H4 (cell line): ENCODE measurements at places on chromosomes 4 and X.

DNA sequence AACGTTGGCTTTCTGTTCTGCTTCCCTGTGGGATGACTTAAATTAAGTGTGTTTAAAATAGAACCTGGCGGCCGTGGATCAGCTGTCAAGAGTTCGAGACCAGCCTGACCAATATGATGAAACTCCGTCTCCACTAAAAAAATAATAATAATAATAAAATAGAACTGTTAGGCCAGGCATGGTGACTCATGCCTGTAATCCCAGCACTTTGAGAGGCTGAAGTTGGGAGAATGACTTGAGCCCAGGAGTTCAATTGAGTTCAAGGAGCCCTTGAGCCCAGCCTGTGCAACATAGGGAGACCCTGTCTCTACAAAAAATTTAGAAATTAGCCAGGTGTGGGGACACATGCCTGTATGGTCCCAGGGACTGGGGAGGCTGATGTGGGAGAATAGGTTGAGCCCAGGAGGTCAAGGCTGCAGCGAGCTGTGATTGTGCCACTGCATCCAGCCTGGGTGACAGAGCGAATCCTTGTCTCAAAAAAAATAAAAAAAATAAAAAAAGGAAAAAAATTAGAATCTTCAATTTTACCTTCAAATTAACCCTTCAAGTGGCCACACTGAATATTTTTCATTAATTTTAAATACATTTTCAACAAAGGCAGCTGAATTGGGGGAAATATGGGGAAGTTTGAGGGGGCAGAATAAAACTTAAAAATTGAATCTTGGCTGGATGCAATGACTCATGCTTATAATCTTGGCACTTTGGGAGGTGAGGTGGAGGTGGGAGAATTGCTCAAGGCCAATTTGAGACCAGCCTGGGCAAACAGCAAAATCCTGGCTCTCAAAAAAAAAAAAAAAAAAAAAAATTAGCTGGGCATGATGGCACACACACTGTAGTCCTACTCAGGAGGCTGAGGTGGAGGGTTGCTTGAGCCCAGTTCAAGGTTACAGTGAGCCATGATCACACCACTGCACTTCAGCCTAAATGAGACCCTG lies 31.8 kb upstream of the HSD17B13 start:
- DNase-seq, result peak; percentile 10

DNA sequence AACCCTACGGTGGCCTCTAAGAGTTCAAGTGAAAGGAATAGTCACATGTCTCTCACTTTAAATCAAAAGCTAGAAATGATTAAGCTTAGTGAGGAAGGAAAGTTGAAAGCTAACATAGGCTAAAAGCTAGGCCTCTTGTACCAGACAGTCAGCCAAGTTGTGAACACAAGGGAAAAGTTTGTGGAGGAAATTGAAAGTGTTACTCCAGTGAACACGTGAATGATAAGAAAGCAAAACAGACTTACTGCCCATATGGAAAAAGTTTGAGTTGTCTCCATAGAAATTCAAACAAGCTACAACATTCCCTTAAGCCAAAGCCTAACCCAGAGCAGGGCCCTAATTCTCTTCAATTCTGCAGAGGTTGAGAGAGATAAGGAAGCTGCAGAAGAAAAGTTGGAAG lies 51.5 kb upstream of the RAB9B start:
- no peak for DNase-seq

- no peak for DNase-seq
Observed at GRCh38 chr4:78987683-78988082, 48.4 kb upstream of the PAQR3 start.

DNA sequence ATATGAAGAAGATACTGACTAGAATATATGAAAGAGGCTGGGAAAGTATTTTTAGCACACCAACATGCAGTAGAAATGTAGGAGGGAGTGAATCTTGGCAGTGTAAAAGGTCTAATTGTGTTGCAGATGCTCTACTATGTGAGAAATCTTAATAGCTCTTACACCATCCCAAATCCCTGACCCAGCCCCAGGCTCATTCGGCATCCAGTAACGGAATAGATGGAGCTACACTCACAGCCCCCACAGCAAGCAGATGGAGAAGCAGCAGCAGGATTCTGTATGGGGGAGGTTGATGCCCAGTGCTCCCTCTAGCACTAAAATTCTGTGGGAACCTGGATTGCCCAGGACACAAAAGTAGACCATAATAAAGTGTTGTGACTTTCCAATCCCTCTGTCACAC lies 153.2 kb upstream of the PRDX4 start:
- DNase-seq, result no peak

- DNase-seq, result no peak
Observed at GRCh38 chrX:119618439-119618838, 12.2 kb upstream of the NKRF start.

DNA sequence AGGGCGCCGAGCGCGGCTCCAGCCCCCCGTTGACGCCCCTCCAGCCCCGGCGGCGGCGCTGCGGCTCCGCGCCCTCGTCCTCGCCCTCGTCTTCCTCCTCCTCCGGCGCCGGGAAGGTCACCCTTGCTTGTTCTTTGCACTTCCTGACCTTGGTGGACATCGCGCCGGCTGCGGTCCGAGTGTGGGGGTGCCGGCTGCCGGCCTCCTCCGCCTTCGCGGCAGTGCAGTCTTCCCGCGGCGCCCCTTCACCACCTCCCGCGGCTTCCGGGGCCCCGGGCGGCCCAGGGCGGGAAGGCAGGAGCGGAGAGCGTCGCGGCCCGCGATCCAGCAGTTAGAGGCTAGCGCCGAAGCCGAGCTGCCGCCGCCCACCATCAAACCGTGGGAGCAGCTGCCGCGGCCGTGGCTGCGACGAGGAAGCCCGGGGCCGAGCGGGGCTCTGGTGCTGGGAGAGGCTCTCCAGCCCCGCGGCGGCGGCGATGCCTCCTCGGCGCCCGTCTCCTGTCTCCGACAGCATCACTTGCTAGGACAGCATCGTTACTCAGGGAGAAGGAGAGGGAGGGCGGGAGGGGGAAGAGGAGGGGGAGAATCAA lies at the start of gene TRPC3:
Gene TRPC3 (minus strand): TSS at position 540 of the 590 bp plus-strand sequence. CDS start 380 bp downstream, at position 160.
- DNase-seq, result no peak

GRCh38 chr4:155692361-155692760 lies 25.7 kb downstream of the GUCY1A1 start:
- no peak for DNase-seq

DNA sequence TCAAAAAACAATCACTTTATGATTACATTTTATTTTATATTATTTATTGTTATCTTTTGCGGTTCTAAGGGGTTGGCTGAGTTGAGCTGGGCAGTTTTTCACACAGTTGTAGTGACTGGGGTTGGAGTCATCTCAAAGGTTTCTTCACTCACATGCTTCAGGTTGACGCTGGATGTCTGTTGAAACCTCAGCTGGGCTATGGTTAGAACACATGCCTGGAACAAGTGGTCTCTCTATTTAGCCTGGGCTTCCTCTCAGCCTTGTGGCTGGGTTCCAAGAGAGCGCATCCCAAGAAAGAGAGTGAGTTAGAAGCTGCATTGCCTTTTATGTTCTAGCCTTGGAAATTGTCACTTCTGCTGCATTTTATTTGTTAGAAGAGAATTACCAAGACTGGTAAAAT lies 87.4 kb downstream of the CBLL2 start:
- no peak for DNase-seq

DNA sequence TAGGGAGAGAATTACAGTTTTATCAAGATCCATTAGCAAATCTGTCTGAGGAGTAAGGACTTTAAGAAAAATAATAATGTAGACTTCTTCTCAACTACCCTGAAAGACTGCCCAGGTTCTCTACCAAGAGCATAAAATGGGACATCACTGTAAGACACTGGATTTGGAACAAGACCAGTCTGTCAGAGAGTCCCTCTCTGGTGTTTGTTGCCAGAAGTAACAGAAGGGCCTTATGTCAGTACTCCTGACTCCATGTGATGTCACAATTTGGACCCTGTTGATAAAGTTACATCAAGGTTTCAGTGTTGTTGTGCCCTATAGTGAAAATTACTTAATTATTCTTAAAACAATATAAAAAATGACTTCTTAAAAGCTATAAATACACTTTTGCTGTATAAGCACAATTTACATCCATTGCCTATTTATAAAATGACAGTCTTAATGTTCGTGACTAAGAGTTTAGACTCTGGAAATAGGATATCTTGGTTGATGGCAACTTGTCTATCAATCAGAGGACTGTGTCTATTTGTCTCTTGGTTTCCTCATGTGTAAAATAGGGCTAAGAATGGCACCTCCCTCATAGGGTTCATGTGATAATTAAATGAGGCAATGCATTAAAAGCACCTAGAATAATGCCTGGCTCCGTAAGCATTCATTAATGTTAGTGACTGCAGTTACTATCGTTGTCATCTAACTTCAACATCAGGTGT lies 57.8 kb downstream of the RS1 start:
- no peak for DNase-seq

DNA sequence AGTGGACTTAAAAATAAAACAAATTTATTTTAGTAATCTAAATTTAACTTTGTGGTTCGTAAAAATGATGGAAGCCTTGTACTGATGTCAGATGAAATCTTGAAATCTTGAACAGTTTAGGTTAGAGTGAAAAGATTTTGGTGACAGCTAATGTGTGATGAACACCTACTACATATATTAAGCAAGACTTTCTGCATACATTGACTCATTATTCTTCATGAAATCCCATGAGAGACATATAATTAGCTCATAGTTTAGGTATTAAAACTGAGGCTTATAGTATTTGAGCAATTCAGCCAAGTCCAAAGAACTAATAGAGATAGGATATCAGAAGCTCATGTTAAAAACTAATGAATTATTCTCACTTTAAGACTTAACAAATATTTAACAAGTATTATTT lies 66.9 kb upstream of the PCDH7 start:
- no peak for DNase-seq

- no peak for DNase-seq
Observed at GRCh38 chr4:134911941-134912340, 710.4 kb upstream of the PABPC4L start.

DNA sequence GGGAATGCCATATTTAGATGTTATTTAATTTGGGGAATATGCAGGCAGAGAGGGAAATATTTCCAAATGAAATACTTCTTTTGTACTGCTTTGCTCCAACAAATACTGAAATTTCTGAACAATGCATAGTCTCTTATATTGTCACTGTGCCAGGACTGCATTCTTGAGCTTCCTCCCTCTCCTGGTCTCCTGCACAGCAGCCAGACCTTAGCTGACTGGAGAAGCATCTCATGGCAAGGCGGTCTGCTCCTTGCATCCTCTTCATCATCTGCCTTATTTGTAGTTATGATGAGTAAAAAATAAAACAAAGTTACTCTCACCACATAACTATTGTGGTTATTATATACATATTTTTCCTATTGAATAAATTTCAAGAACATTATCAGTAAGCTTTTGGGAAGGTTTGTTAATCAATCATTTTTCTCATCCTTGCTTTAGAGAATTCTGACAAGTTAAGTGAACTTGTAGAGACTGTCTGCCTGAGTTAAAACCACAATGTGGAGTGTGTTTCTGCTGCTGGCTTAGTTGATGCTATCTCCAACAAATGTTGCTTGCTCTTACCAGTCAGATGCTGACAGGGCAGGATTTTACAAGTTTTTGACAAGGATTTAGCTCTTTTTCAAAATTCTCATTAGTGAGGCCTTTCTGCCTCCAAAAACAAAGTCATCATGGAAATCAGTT lies 153.6 kb downstream of the SOWAHB start:
- DNase-seq, result no peak

- no peak for DNase-seq
Observed at GRCh38 chr4:176671532-176671931, 121.2 kb downstream of the VEGFC start.

- DNase-seq, result no peak
Observed at GRCh38 chr4:165606465-165607205, 227.8 kb downstream of the CPE start.

- no peak for DNase-seq
Observed at GRCh38 chr4:100379583-100380105, 138.2 kb downstream of the EMCN start.

GRCh38 chr4:3040452-3041191 lies 33.7 kb downstream of the HTT-AS start:
- no peak for DNase-seq

GRCh38 chr4:141543176-141543575 lies 93.2 kb upstream of the IL15 start:
- no peak for DNase-seq

DNA sequence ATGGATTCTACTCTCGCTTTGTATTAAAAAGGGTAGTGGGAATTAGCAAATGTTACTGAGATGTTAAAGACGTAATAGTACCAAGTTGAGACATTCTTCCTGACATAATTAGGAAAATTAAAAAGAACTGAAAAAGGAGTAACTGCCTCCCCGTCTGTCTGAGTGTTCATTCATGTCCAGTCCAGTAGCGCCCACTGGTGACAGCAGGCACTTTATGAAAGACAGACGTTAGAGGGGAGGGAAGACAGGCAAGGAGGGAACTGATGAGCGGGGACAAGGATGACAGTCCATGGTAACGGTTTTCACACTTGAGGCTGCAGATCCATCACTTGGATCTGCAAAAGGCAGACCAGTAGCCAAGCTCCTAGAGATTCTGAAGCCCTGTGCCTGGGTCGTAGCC lies 326.7 kb downstream of the STK32B start:
- no peak for DNase-seq

GRCh38 chr4:107755841-107756356 lies 35.9 kb upstream of the PAPSS1 start:
- no peak for DNase-seq
